ENCODE measurements at places on chromosomes 12 and 14.

GRCh38 chr12:89782807-89783206 lies 74.2 kb upstream of the ATP2B1 start:
- no peak for DNase-seq

DNA sequence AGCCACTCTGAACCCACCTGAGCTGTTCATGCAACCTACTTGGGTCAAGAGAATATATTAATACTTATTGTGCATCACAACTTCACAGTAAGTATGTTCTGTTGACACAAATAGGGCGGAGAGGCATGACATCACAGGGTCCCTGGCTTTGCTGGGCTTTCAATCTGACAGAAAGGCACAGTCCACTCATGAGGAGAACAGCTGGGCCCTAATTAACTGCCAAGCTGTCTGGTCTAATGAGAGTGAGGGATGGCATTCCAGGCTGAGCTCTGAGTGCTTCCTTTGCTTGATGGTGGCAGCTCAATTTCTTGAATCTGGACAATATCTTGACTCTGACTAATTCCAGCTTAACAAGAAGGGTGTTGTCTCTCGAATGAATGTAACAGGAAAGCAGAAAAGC lies 2.0 kb downstream of the EFCAB11 start:
- DNase-seq, result no peak

- no peak for DNase-seq
Measured at GRCh38 chr14:91793704-91794103, 61.8 kb upstream of the CATSPERB start.

DNA sequence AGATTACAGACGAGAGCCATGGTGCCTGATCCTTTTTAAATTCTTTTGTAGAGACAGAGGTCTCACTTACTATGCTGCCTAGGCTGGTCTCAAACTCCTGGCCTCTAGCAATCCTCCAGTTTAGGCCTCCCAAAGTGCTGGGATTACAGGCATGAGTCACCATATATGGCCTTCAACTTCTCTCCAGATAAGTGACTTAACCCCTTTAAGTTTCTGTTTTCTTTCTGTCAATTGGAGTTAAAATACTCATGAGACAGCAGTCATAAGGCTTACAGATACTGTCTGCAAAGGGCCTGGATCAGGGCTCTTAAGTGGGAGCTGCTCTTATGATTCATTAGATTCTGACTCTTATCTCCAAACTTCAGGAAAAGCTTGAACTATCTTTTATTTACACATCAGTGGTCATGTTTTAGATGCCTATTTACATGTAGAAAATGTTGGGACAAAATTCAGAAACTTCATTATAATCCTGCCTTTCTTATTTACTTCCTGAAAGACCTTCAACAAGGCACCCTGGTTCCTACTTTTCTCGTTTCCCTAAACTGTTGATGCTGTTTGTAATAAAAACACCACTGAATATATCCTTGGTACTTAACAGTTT lies 271.5 kb upstream of the TBX3 start:
- no peak for DNase-seq

- DNase-seq, result no peak
Measured at GRCh38 chr12:132236129-132236929, 92.1 kb downstream of the NOC4L start.

- no peak for DNase-seq
Measured at GRCh38 chr12:96228566-96229248, 34.5 kb downstream of the ELK3 start.

- DNase-seq, result no peak
Measured at GRCh38 chr12:120818416-120818815, 85.7 kb downstream of the SPPL3 start.

Measured in NCI-H1417 (cell line).